ENCODE measurements at places on chromosomes 11 and 22. TPM values are rescaled to one million over a fixed set of nuclear protein-coding genes. Genes with fewer than 3 reads are reported as not detected.

GRCh38 chr11:127943763-127944162, 643.6 kb downstream of the ETS1 start:
- no peaks in the 10 kb centered on the region for H3K36me3 ChIP-seq
- H3K4me3 ChIP-seq, result no peak overlapping the region
- no peaks in the 10 kb centered on the region for H3K4me1 ChIP-seq
- no peak overlapping the region for H3K27ac ChIP-seq
- no peak for DNase-seq
- H3K27me3 ChIP-seq, result no peaks in the 10 kb centered on the region

DNA sequence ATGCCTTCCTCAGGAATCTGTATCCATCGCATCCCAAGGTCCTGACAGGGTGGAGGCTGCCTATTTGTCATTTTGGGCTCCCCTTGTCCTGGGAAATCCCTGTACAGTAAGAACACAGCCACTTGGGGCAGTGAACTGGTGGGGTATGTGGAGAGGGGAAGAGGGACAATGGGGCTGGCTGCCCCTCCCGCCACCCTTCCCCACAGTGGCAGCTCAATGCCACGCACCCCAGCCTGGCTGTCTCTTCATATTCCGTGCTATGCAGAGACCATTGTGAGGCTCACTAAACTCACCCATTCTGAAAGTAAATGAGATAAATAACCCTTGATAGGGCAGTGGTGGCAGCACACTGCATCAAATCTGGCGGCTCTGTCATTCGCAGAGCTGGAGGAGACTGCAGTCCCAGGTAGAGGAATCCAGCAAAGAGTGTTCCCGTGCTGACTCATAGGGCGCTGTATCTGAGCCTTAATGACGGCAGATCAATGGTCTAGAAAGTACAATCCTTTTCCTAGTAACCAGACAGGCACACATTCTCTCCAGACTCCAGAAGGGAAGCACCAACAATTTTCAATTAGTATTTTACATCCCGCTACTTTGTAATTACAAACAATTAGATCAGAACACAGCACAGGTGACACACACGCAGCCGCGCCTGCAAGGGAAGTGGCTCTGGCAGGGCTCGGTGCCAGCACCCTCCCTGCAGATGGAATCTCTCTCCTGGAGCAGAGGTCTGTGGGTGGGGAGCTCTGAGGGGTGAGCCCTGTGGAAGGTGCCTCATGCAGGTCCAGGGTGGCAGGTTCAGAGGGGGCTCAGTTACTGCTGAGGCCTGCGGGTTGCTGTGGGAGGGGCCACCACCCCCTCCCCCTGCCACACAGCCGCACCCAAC, 167.9 kb upstream of the B3GAT1 start:
- no peaks in the 10 kb centered on the region for H3K36me3 ChIP-seq
- no peak overlapping the region for H3K27ac ChIP-seq
- H3K4me1 ChIP-seq, result no peaks in the 10 kb centered on the region
- H3K4me3 ChIP-seq, result no peak overlapping the region
- DNase-seq, result peak; percentile 26

- H3K27me3 ChIP-seq, result no peaks in the 10 kb centered on the region
- no peak overlapping the region for H3K4me3 ChIP-seq
- no peak for DNase-seq
- H3K27ac ChIP-seq, result no peak overlapping the region
- H3K4me1 ChIP-seq, result no peaks in the 10 kb centered on the region
Observed at GRCh38 chr11:218815-219593, 11.5 kb downstream of the RIC8A start.

The CDON gene
- 17.2 TPM for total RNA-seq

DNA sequence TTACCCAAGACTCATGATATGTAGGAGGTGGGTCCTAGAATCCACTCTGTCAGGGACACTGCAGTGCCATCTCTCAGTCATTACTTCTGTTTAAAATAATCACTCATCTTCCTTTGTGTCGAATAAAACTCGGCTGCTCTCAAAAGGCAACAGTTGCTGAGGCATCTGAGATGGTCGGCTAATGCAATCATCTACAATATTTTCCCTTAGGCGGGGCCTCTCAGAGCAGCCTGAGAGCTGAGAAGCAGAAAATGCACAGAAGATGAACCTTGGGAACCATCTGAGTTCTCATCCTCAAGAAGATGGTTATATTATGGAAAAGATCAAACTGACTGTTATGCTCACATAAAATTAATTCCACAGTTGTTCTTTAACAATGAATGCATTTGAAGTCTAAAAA, 1518.2 kb upstream of the TENM4 start:
- H3K4me1 ChIP-seq, result peaks cover 2% of the 10 kb centered on the region
- H3K27me3 ChIP-seq, result no peaks in the 10 kb centered on the region
- H3K27ac ChIP-seq, result no peak overlapping the region
- H3K36me3 ChIP-seq, result no peaks in the 10 kb centered on the region

DNA sequence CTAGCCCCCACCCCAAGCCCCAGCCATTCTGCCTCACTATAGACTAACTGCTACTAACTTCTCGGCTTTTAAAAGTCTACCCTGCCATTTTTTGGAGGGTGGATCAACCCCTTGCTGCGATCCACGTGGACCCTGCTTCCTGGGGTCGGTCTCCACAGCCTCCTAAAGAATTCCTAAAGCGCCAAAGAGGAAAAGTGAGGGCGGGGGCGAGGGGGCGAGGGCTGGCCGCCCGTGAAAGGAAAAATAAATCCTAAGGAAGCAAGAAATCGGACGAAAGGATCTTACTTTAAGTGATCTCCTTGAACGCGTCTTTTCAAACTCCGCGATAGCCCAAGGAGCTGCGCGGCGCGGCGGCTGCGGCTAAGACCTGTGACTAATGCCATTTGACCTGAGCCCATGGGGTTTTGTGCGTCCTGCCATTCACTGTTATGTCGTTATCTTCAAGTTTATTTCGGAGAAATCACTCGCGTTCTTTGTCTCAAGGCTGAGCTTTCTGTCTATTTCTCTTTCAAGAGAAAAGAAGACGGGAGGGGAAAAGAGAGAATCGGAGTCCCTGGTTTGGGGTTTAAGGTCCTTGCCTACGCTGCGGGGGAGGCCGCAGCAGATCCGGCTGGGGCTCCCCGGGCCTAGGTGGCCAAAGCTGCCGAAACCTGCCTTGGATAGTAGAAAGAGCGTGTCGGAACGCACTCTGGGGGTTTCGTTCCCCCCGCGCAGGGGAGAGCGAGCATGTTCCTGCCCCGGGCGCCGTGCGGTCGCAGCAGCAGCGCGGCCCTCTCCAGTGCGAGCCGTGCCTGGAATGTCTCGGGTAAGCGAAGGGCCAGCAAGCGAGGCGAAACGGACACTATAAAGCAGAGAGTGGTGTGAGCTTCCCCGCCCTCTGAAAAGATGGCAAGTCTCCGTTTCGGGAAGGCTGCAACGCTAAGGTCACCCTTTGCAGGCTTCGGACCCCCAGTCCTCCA, 2.8 kb upstream of the DBX1 start:
- no peaks in the 10 kb centered on the region for H3K36me3 ChIP-seq
- peaks cover 89% of the 10 kb centered on the region for H3K27me3 ChIP-seq
- H3K27ac ChIP-seq, result no peak overlapping the region
- DNase-seq, result peak; percentile 66
- H3K4me1 ChIP-seq, result peaks cover 4% of the 10 kb centered on the region
- H3K4me3 ChIP-seq, result peak overlapping the region; percentile 91

- peak overlapping the region; percentile 82 for H3K4me3 ChIP-seq
- H3K27ac ChIP-seq, result no peak overlapping the region
- no peak for DNase-seq
Observed at GRCh38 chr11:30587269-30587812, 1.2 kb upstream of the MPPED2 start.

DNA sequence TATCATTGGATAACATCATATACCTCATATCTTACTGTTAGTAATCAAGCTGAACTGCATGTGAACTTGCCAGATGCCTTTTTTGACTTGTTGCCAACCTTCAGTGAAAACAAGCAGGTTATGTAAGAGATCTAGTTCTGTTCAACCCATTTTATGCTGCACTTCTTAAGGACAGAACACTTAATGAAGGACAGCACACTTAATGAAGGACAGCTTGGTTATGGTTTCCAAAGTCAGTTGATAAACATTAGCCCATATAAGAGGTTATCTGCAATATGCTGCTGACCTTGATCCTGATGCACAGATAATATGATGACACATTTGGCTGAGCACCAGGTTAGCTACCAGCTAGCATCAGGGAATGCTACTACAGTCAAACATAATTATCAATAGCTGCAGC, 358.7 kb upstream of the PDGFD start:
- no peak overlapping the region for H3K27ac ChIP-seq
- H3K27me3 ChIP-seq, result no peaks in the 10 kb centered on the region
- no peak overlapping the region for H3K4me3 ChIP-seq
- DNase-seq, result no peak

DNA sequence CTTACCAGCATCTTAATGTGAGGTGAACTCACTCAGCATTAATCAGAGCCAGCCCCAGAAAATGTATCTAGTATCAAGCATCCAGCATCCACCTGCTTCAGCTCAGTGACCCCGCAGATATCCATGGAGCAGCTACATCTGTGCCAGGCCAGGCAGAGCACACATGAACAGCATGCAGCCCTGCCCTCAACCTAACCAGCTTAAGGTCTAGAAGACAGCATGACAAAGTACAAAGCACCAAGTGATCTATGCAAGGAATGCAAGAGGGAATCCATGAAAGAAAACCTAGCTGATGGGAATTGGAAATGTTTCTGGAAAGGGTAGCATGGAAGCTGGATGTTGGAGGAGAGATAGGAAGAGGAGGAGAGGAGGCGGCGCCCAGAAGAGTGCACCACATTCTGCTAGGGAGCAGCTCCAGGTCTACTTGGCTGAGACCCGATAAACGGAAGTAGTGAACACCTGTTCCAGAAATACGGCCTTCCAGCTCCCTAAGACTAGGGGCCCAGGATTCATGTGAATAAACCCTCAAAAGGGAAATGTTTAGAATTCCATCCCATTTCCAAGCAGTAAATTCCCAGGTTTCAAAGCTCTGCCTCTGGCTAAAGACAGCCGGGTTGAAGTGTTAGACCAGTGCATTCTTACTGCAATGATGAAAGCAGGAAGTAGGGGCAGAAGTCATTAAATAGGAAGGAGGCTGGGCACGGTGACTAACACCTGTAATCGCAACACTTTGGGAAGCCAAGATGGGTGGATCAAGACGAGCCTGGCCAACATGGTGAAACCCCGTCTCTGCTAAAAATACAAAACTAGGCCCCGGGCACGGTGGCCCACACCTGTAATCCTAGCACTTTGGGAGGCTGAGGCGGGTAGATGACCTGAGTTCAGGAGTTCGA, 23.5 kb upstream of the L3MBTL2 start:
- peaks cover 3% of the 10 kb centered on the region for H3K4me1 ChIP-seq
- H3K4me3 ChIP-seq, result no peak overlapping the region
- DNase-seq, result peak; percentile 48
- no peaks in the 10 kb centered on the region for H3K27me3 ChIP-seq
- H3K36me3 ChIP-seq, result peaks cover 26% of the 10 kb centered on the region

The LSP1 gene
- not detected for total RNA-seq

The NLRP10 gene
- not detected for total RNA-seq

GRCh38 chr11:10529279-10529678, 11.7 kb downstream of the RNF141 start:
- H3K27ac ChIP-seq, result no peak overlapping the region
- H3K4me3 ChIP-seq, result no peak overlapping the region
- no peak for DNase-seq
- no peaks in the 10 kb centered on the region for H3K36me3 ChIP-seq

GRCh38 chr11:112770487-112770886, 190.7 kb upstream of the NCAM1 start:
- no peak overlapping the region for H3K27ac ChIP-seq
- H3K4me1 ChIP-seq, result no peaks in the 10 kb centered on the region

DNA sequence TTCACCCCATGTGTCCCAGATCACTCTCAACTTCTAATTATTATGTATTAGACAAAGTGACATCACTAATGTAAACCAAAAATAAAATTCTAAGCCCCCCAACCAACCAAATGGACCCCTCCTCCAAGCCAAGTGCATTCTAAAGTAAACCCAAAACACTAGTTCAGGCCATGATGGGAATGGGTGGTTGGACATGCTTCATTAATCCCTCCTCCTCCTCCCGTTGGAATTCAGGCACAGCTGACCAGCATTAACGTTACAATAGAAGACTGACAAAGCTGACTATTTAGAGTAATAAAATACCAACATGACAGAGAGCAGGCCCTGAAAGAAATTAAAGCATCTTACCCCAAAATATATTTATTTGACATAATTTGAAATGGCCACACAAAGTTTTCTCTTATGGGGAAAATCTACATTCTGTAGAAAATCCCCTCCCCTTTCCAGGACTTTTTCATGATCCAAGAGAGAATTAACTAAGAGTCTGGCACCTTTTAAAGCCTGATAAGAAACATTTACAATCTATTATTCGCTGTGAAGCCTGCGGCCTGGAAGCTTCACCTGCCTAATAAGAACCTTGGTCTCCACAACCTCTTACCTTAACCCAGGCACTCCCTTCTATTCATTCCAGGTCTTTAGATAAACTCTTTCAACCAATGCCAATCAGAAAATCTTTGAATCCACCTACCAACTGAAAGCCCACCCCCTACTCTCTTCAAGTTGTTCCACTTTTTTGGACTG, 948.5 kb upstream of the CCDC90B start:
- no peaks in the 10 kb centered on the region for H3K27me3 ChIP-seq
- H3K27ac ChIP-seq, result no peak overlapping the region
- DNase-seq, result no peak
- no peaks in the 10 kb centered on the region for H3K36me3 ChIP-seq
- H3K4me1 ChIP-seq, result no peaks in the 10 kb centered on the region

The OR51E2 gene
- total RNA-seq, result not detected

DNA sequence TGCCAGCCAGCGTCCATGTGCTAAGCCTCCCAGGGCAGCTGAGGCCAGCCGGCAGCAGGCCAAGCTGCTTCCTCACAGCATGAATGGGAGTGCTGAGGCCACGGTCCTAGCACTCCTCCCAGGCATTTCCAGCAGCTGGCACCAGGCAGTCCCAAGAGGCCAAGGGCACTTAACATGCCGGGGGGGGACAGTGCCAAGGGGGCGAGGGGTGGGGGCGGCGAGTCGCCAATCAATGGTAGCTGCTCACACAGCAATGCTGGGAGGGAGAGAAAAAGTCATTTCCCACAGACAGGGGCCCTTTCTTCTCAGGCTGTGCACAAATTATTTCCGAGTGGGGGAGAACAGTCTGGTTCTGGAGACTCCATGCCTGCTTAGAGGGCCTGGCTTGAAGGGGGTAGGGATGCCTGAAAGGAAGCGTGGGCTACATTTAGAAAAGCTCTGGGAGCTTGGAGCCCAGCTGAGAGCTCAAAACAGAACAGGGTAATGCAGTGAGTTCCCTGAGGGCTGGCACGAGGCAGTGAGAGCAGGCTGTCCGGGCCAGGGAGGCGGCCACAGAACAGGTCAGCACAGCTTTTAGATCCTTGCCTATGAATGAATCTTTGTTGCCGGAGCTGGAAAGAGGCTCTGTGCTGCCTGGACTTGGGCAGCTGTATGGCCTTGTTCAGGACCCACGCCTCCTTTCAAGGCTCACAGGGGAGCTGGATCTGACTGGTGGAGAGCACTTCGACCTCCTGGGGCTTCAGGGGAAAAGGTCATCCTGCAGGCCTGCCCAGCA, 14.4 kb upstream of the TBC1D10A start:
- H3K4me3 ChIP-seq, result no peak overlapping the region
- no peaks in the 10 kb centered on the region for H3K27me3 ChIP-seq
- peaks cover 100% of the 10 kb centered on the region for H3K36me3 ChIP-seq
- DNase-seq, result no peak
- H3K4me1 ChIP-seq, result no peaks in the 10 kb centered on the region

GRCh38 chr11:103326070-103326794, 217.0 kb downstream of the DYNC2H1 start:
- H3K4me3 ChIP-seq, result peak overlapping the region; percentile 26
- DNase-seq, result peak; percentile 78
- H3K4me1 ChIP-seq, result no peaks in the 10 kb centered on the region
- peaks cover 3% of the 10 kb centered on the region for H3K36me3 ChIP-seq

The GPHA2 gene
- total RNA-seq, result 1.3 TPM

- DNase-seq, result no peak
- H3K36me3 ChIP-seq, result no peaks in the 10 kb centered on the region
- no peaks in the 10 kb centered on the region for H3K4me1 ChIP-seq
- H3K4me3 ChIP-seq, result no peak overlapping the region
- H3K27ac ChIP-seq, result no peak overlapping the region
- no peaks in the 10 kb centered on the region for H3K27me3 ChIP-seq
Observed at GRCh38 chr11:73206801-73207200, 11.3 kb upstream of the P2RY2 start.

The DCDC1 gene
- 0.22 TPM for total RNA-seq

Data from H9 (cell line).